ENCODE measurements at places on chromosomes 7 and 10.

- no peak for DNase-seq
These were observed 763.3 kb downstream of the SORCS1 start for GRCh38 chr10:106401161-106401560.

DNA sequence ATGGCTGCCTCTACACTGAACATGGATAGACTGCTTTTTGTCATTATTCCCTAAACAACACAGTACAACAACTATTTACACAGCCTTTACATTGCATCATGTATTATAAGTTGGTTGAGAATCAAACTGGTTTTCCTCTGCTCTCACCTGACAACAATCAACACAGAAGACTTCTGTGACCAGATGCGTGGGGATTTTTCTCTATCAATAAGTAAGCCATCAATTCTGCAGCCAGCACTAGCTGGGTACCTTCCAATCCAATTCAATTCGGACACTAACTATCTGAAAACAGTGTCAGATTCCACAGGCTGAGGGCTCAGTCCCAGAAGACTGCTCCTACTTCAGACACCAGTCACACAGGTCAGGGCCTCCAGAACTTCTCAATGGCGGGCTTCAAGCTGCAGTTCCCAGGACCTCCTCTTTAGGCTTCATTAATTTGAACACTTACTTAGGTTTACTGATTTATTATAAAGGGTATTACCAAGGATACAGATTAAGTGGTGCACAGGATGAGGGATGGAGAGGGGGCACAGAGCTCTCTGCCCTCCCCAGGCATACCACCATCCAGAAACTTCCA, 36.4 kb upstream of the ASL start:
- no peak for DNase-seq

DNA sequence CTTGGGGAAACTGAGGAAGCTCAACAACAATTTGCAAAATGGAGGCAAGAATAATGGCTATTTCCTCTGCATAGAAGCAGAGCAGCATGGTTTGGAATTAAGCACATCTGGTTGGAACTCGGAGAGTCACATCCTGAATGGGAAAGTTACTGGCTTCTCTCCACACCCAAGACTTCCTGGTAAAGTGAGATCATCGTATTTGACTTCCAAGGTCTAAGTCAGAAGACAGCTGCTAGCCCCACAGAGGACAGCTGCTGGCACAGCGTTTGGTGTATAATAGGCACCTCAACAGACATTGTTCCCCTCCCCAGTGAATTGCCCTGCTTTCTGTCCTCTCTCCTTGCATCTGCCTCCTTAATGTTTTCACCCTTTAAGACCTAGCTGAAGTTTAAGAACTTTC, 37.0 kb upstream of the NRF1 start:
- no peak for DNase-seq

- no peak for DNase-seq
These were observed 4.0 kb downstream of the BMI1 start for GRCh38 chr10:22324893-22325271.

DNA sequence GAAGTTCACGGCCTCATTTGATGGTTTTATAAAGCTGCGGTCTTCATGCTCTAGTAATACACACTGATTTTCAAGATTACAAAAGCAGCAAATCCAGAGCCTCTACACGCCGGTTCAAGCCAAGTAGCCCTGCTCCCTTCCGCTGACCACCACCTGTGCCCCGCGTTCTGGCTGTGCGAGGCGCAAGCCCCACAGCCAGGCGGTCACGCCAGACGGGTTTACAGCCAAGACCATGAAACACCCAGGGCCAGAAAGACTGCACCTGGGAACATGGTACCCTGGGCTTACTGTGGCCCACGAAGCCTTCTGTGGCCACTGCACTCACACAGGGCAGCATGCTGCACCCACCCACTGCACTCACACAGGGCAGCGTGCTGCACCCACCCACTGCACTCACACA, 33.6 kb downstream of the GPER1 start:
- DNase-seq, result no peak

- no peak for DNase-seq
These were observed 44.3 kb upstream of the ECHDC3 start for GRCh38 chr10:11697718-11698527.

GRCh38 chr7:39958038-39958437, 8.0 kb downstream of the CDK13 start:
- DNase-seq, result no peak

DNA sequence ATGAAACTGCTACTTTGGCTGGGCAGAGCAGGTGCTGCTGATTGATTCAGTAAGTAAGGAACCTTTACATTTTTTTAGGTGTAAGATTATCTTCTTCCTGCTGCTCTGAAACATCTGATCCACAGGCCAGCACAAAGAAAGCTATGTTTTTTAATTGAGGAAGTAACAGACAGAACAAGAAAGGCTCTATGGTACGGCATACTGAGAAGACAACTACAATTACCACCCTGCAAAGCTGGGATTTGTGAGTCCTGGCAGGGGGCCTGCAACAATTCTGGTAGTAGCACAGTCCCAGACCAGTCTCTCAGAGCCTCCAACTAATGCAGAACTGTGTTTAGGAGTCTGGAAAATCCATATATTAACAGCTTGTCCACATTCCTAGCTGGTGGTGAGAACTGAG, 103.0 kb upstream of the LRRTM3 start:
- DNase-seq, result peak; percentile 8

GRCh38 chr7:27688646-27689045, 26.0 kb upstream of the HIBADH start:
- no peak for DNase-seq

DNA sequence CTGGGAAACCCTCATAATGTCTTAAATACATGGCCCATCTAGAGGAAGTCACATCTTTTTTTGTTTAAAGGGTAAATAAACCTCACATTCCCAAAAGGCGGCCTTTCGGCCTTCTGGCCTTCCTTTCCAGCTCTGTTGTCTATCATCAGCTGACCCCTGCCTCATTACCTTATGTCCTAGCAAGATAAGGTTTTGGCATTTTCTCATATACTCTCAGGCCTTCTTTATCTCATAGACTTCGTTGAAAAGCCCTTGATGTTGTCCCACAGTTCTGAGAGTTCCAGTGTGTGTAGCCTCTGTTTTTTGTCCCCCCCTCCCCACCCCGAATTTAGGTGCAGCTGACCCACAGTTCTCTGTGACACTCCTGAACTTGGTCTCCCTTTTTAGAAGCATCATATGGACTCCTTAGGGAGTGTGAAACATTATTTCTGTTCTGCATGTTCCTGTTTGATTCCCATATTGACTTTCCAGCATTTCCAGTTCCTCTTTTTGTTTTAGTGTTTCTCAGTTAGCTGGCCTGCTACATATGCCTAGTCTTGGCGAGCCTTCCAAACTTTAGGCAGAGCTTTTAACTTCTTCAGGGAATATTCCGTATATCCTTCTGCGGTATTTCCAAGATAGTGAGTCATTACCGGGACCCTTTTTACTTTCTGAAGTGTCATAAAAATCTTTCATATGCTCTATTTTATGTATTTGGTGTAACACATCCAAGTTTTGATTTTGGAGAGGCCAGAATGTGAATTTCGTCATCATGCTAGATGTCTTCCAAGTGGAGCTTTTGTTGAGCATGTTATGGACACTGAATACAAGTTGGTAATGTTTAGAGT, 138.5 kb downstream of the LRRC4 start:
- no peak for DNase-seq

DNA sequence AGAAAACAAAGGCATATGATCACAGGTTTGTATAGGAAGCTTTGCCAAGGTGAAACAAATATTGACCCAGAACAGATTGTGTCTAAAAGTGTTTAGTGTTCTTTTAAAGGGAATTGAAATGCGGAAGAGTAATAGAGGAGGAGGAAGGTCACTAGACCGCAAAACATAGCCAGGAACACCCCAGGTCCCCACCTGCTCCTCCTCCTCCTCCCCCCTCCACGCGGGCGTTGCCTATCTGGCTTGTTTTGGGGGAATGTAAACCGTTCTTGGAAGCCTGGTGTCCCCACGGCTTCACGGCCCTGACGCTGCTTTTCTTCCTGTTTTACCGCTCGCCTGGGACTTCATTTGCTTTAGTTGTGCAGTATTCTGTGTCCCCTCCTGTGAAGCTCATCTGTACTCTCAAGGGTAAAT, 81.0 kb upstream of the PFKP start:
- DNase-seq, result no peak

- DNase-seq, result no peak
These were observed 272.7 kb downstream of the GFRA1 start for GRCh38 chr10:116000151-116000842.

DNA sequence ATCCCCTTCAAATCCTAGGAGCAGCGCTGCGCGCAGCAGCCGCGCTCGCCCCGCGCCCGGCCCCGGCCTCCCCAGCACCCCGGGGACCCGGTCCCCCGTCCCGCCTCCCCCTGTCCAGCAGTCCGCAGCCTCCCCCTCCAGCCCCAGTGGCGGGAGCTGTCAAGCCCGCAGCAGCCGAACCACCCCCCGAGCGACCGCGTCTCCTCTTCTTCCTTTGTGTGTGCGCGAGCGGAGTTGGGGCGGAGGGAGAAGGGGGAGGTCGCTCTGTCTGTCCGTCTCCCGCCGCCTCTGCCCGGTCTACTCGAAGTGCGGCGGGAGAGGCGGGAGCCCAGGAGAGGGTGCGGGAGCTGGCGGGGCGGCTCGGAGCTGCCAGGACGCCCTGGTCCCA, 375 bp upstream of the CHN2 start:
- no peak for DNase-seq

DNA sequence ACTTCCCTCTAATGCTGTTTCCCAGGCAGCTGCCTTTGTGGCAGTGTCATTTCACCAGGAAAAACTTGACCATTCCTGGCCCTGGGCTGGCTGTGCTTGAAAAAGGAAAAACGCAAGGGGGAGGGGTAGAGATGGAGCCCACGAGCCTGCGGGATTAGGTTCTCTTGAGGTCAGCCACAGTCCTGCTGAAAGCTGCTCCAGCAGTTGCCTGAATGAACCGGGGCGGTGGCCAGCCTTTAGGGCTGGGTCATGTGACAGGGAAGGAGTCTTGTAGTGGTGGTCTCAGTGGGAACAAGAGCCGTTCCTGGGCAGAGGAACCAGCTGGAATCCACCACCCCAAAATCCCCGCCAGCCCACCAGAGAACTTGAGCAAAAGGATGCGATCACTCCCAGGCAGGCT, 51.2 kb upstream of the LRRC4 start:
- DNase-seq, result no peak

GRCh38 chr7:137235434-137235833, 108.1 kb downstream of the PTN start:
- no peak for DNase-seq

- DNase-seq, result no peak
These were observed 60.1 kb upstream of the CARD11 start for GRCh38 chr7:3103614-3104398.

GRCh38 chr10:84951616-84952015, 623.2 kb downstream of the CCSER2 start:
- DNase-seq, result no peak

All from NT2/D1 (cell line).